ENCODE measurements at places on chromosomes 6 and 20. TPM values are rescaled to one million over a fixed set of nuclear protein-coding genes. Genes with fewer than 3 reads are reported as not detected.

The TUBB2B gene
- 3.5 TPM for total RNA-seq

The COL9A3 gene
- total RNA-seq: 133 TPM

The POU3F2 gene
- not detected for total RNA-seq

The CLVS2 gene
- total RNA-seq: not detected

The RAMACL gene
- total RNA-seq: 0.23 TPM

The TCF21 gene
- total RNA-seq: 1.5 TPM

The NNAT gene
- total RNA-seq: 0.47 TPM

The EYA2 gene
- total RNA-seq: 0.94 TPM

The SYTL3 gene
- 0.58 TPM for total RNA-seq

The SLC32A1 gene
- not detected for total RNA-seq

The DUSP15 gene
- 0.09 TPM for total RNA-seq

The BEND6 gene
- total RNA-seq: 11.7 TPM

The C6orf52 gene
- total RNA-seq: not detected

The VWA7 gene
- not detected for total RNA-seq

The COL9A1 gene
- total RNA-seq: not detected

The TAGAP gene
- not detected for total RNA-seq

The MPIG6B gene
- not detected for total RNA-seq

The SIRPB2 gene
- total RNA-seq: not detected

The OOEP gene
- total RNA-seq: 0.23 TPM

The ZC2HC1B gene
- not detected for total RNA-seq

The SALL4 gene
- 0.09 TPM for total RNA-seq

The SRMS gene
- not detected for total RNA-seq

The KCNS1 gene
- 1.4 TPM for total RNA-seq

The PDRG1 gene
- total RNA-seq: 11.9 TPM

The TREML2 gene
- total RNA-seq: not detected

The FOXS1 gene
- total RNA-seq: 1.1 TPM

The TRIM31 gene
- total RNA-seq: not detected

The PBOV1 gene
- total RNA-seq: not detected

The EYA4 gene
- total RNA-seq: not detected

The ENPP1 gene
- total RNA-seq: 1.4 TPM

The LST1 gene
- not detected for total RNA-seq

The GJA1 gene
- 110 TPM for total RNA-seq

The RPS10 gene
- 5,879 TPM for total RNA-seq

The GPR63 gene
- total RNA-seq: 0.47 TPM

The NKAIN4 gene
- 0.17 TPM for total RNA-seq

The PRICKLE4 gene
- 0.43 TPM for total RNA-seq

The FAM83B gene
- not detected for total RNA-seq

The ENPP4 gene
- 1.4 TPM for total RNA-seq

The HLA-DRB5 gene
- total RNA-seq: not detected

The MCCD1 gene
- not detected for total RNA-seq

The MEI4 gene
- total RNA-seq: not detected

The PFDN6 gene
- total RNA-seq: 43.9 TPM

The SLC24A3 gene
- total RNA-seq: 1.5 TPM

The MLN gene
- not detected for total RNA-seq

The MEP1A gene
- total RNA-seq: not detected

The DTNBP1 gene
- 7.5 TPM for total RNA-seq

The SRSF6 gene
- total RNA-seq: 64.6 TPM

All from pericardium fibroblast (primary cell).